ENCODE measurements at places on chromosomes 12 and 14.

DNA sequence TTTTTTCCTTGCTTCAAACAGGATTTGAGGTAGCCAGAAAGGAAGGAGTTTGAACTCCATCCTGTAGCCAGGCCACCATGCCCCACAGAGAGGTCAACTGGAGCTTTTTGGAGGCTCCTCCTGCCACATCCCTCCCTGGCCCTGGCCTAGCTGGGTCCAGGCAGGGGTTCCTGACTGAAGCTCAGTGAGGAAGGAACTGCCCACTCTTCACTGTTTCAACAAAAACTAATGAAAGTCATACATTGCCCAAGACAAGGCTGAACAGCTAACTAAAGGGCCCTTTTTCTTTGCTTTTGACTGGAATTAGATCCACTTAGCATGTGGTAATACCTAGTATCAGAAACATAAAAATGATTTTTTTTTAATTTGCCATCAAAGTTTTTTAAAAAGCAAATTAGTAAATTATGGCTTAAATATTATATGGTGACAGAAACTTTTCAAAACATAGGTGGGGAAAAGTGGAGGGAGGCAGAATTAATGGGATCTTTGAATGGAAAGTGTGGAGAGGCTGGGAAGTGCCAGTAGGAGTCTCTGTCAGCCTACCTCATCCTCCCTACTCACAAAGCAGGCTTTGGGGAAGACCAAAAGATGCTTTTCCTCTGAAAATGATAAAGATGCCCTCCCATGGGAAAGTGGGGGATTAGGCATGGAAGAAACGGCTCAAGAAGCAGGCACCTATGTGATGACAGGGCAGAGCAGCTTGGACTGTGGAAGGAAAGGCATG, 22.0 kb downstream of the PLEK2 start:
- DNase-seq, result no peak

- peak; percentile 91 for DNase-seq
Observed at GRCh38 chr14:61661471-61662400, 33.6 kb upstream of the HIF1A start.

GRCh38 chr12:50986966-50987737, 34.8 kb downstream of the HIGD1C start:
- DNase-seq, result peak; percentile 65

DNA sequence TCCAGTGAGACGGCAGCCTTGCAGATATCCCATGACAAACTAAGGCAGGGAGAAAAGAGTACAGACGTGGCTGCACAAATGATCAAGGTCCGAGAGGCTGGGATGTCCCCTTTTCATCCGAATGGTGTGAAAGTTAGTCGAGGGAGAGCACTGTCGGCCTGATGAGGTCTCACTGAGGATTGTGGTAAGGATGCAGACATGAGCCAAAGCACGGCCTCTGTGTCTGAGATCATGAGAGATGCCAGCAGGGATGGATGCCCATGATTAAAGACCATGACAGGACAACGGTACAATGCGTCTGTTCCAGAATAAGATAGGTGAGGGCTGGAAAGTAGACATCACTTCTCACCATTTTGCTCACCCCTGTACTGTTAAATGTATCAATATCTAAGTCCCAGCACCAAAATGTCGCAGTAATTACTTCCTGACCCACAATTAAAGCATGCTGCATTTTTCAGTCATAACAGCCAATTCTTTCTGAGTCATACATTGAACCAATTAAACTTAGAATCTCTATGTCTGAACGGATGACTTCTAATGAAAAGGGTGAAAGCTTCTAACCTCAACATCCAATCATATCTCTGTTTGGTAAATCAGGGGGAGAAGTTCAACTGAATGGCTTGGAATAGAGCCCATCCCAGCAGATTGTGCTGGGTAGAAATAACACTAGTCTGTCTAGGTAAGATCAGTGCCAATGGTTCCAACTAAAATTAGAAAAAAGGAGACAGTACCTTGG, 249.6 kb upstream of the SOX5 start:
- DNase-seq, result peak; percentile 17

DNA sequence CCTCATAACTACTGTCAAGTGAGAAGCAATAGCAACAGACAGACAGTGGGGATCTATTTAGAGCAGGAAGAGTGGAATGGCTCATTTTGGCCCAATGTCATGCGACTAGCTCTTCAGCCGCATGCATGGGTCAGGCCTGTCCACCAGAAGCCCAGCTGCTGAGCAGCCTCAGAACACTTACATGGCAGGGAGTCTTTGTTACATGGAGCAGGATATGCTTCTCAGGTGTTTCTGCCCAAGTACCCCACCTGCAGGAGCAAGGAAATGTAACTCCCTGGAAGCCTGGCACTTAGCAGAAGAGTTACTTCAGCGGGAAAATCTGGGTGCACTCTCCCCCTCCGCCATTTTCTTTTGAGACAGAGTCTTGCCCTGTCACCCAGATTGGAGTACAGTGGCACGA, 73.5 kb upstream of the ARHGAP5 start:
- no peak for DNase-seq

- no peak for DNase-seq
Observed at GRCh38 chr12:6392504-6392903, 8.5 kb downstream of the LTBR start.

DNA sequence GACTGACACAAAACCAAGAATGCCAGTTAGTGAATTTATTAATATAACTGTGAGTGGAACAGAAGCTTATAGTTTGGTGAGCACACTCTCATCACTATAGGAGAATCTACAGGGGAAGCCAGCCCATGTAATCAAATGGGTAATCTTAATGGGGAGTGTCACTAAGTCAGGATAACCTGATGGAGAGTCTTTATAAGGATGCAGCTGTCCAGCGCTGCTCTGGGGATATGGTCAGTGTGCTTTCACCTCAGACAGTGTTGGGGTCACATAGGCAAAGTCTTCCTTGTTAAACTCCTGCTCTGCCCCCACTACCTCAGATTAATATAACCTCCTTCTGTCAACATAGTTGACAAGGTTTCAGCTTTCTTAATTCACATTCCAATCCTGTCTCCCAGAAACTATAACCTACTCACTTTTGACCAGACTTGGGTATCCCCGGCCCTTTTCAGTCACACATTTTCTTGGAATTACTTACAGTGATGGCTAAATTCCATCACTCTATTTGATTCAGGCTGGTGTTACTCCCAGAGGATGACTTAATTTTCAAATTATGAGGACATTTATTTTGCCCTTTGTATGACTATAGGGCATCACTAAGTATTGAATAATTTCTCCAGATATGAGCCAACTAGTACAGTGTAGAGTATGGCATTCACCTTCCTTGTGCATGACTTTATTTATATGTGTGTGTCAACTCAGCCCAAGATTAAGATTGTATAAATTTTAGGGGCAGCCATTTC, 13.2 kb downstream of the STK38L start:
- peak; percentile 28 for DNase-seq

DNA sequence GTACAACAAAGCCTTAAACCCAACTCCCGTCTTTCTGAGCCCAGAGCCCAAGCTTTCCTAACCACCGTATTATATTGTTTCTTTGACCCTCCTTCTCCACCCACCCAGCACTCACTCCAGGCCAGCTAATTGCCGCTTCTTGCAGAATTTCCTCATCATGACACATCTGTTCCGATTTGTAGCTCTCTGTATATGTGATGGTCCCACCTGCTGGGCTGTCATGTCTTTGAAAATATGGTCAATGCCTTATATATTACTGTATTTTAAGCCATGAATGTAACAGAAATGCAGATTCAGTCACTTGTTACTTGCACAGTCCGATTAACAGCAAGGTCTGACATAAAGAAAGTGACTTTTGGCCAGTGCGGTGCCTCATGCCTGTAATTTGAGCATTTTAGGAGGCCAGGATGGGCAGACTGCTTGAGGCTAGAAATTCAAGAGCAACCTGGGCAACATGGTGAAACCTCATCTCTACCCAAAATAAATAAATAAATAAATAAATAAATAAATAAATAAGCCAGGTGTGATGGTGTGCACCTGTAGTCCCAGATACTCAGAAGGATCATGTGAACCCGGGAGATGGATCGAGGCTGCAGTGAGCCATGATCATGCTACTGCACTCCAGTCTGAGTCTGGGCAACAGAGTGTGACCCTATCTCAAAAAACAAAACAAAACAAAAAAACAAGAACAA, 359.8 kb downstream of the ATP23 start:
- DNase-seq, result no peak

All from fibroblast of upper back skin (primary cell).